Fibroblast of the aortic adventitia (primary cell): ENCODE measurements at places on chromosomes 1 and 21. TPM values are rescaled to one million over a fixed set of nuclear protein-coding genes. Genes with fewer than 3 reads are reported as not detected.

ZBTB37 gene
- 6.5 and 11.3 TPM in 2 replicates for total RNA-seq

NENF gene
- total RNA-seq, result 38.4 and 43.3 TPM in 2 replicates

IKBKE gene
- 11.5 and 67.9 TPM in 2 replicates for total RNA-seq

GSTM1 gene
- total RNA-seq, result 24.3 TPM in 1 of 2 replicates, not detected in the other

DENND2C gene
- total RNA-seq, result 4.8 and 5.3 TPM in 2 replicates

KCNJ10 gene
- not detected in 2 replicates for total RNA-seq

GPX7 gene
- total RNA-seq, result 10.8 and 31.0 TPM in 2 replicates

CHODL gene
- total RNA-seq, result 1.1 and 5.7 TPM in 2 replicates

KRTAP19-3 gene
- not detected in 2 replicates for total RNA-seq

F5 gene
- 0.16 TPM in 1 of 2 replicates, not detected in the other for total RNA-seq

OXCT2 gene
- 0.98 and 0.99 TPM in 2 replicates for total RNA-seq

S100A14 gene
- 0.18 TPM in 1 of 2 replicates, not detected in the other for total RNA-seq

SHCBP1L gene
- total RNA-seq, result 0.98 TPM in 1 of 2 replicates, not detected in the other

FCRL6 gene
- not detected in 2 replicates for total RNA-seq

S100A7 gene
- total RNA-seq, result not detected in 2 replicates

DCST2 gene
- 0.09 TPM in 1 of 2 replicates, not detected in the other for total RNA-seq

CCDC181 gene
- 1.4 and 3.1 TPM in 2 replicates for total RNA-seq

RGS21 gene
- not detected in 2 replicates for total RNA-seq

CFHR2 gene
- total RNA-seq, result not detected in 2 replicates

EPHA10 gene
- not detected in 2 replicates for total RNA-seq

PTPRU gene
- total RNA-seq, result 25.8 and 36.6 TPM in 2 replicates

PGLYRP3 gene
- not detected in 2 replicates for total RNA-seq

CA6 gene
- total RNA-seq, result not detected in 2 replicates

CFAP141 gene
- total RNA-seq, result not detected in 2 replicates

NBPF6 gene
- not detected in 2 replicates for total RNA-seq

FOXJ3 gene
- 17.4 and 38.0 TPM in 2 replicates for total RNA-seq

BSND gene
- total RNA-seq, result not detected in 2 replicates

RBP7 gene
- not detected in 2 replicates for total RNA-seq

C1QA gene
- total RNA-seq, result not detected in 2 replicates

LDLRAD1 gene
- total RNA-seq, result not detected in 2 replicates

SH2D1B gene
- under 0.01 TPM in 1 of 2 replicates, not detected in the other for total RNA-seq

SUSD4 gene
- 0.18 and 1.9 TPM in 2 replicates for total RNA-seq

DUSP10 gene
- total RNA-seq, result 8.0 and 26.8 TPM in 2 replicates

DNALI1 gene
- 7.4 and 13.7 TPM in 2 replicates for total RNA-seq

UMODL1 gene
- not detected in 2 replicates for total RNA-seq

OR2L2 gene
- total RNA-seq, result not detected in 2 replicates

VWA1 gene
- 1.8 and 2.9 TPM in 2 replicates for total RNA-seq

UBE2U gene
- total RNA-seq, result not detected in 2 replicates

FMO2 gene
- 0.45 and 7.4 TPM in 2 replicates for total RNA-seq

RGS13 gene
- total RNA-seq, result not detected in 2 replicates

CAMK1G gene
- total RNA-seq, result 0.90 and 1.1 TPM in 2 replicates

IGSF3 gene
- 0.27 TPM in 1 of 2 replicates, not detected in the other for total RNA-seq

PCP4 gene
- not detected in 2 replicates for total RNA-seq

AMY1A gene
- total RNA-seq, result not detected in 2 replicates

LCE1D gene
- not detected in 2 replicates for total RNA-seq
